ENCODE measurements at places on chromosomes 4 and X.

- peak; percentile 22 for DNase-seq
Measured at GRCh38 chrX:152904151-152905080, 6.5 kb downstream of the ZNF185 start.

DNA sequence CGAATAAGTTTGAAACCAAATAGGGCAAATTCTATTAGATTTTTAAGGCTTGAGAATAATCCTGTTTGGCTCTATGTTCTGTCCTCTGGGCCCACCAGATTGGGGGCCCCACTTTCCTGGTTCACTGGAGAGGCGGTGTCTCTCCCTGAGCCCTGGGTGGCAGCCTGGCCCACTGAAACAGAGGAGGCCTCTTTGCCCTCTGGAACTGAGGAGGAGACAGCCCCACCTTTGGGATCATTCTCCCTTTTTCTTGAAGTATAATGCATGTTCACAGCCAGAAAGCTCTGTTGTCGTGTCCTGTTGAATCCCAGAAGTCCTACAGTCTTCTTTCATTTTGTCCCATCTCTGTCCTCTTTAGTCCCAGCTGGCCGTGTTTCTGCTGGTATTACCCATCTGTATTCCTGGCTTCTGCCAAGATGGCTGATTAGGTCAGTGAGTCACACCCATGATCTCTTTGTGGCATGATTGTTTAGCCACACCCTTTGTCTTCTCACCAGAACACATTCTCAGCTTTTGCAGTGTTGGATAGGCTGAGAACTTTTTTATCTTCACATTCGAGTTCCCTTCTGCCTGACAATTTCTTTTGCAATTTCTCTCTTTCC lies 8.1 kb upstream of the TBC1D25 start:
- no peak for DNase-seq

- no peak for DNase-seq
Measured at GRCh38 chr4:15563871-15564270, 91.3 kb downstream of the FBXL5 start.

DNA sequence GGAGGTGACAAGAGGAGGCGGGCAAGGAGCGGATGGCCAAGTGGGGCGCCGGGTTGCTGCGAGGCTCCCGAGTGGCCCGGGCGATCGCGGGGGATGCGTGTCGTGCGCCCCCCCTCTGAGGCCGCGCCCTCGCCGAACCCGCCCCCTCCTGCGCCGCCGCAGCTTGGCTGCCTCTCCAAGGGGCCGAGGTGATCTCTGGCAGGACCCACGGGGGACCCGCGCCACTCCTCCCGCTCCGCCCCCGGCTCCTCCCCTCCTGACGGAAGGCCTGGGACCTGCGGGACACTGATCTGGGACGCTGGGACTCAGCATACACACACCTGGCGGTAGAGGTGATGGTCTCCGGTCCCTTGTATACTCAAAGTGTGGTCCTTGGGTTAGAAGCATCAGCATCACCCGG lies 21.9 kb upstream of the FAM47C start:
- no peak for DNase-seq

DNA sequence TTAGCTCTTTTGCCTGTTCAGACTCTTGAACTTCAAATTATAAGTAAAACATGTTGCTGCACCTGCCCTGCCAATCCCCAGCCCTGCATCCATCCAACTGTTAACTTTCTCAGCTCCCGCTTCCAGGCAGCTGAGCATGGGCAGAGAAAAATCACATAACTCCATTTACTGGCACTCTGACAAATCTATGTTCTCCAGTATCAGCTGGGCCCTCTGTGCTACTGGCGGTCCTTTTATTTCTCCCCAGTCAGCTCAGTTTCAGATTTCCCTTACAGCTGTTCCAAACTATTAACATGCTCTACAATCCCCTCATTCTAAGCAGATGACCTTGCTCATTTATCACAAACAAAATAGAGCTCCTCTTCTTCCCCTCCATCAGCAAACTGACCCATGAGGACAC lies 240.4 kb upstream of the TET2 start:
- no peak for DNase-seq

DNA sequence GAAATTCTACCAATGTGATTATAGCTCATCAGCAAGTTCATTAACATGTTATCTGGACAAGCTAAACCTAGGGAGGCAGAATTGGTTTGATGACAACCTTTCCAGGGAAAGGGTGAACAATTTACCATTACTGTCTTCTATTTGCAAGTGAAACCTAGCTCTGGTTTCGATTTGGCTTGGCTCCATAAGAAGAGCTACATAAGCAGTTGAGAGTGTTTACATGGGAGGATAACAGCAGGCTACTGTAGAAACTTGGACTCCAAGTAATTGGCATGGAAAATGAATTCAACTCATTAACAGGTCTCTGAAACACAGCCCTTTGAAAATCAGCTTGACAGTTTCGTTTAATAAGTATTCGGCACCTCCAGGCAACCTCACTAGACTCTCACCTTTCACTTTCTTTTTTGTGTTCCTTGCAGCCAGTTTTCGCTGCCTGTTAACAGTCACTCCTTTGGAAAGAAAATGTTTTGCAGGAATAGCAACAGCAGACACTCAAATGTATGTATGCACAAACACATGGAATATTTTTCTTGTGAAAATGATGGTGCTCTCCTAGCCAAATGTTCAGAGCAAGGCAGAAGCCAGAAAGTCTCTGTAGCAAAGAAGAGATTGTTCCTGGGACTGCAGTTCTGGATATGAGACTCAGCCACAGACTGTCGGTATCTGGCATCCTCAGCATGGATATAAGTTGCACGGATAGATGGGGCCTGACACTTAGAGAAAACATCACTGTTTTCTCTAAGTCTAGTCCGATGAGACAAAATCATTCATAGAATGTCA lies 27.5 kb downstream of the POU3F4 start:
- DNase-seq = no peak

GRCh38 chr4:169147191-169147590 lies 123.6 kb downstream of the SH3RF1 start:
- peak; percentile 29 for DNase-seq

DNA sequence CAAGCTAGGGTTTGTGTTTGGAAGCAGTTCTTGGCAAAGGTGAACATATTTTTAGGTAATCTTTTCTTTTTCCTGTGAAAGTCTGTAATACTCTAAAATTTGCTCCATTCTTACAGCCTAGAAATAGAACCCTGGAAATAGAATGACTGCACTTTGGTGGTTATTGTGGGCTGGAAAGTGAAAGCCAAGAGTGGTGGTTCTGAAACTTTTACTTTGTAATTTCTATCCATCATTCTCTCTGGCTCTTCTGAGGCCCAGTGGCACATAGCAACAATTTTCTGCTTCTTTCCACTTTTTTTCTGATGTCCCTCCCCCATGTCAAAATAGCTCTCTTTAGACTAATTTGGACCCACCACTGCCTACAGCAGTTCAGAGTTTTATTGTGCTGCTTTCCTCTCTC lies 300.4 kb upstream of the RPS6KA3 start:
- DNase-seq = no peak

GRCh38 chr4:16916719-16917337 lies 18.4 kb upstream of the LDB2 start:
- no peak for DNase-seq

GRCh38 chrX:53718073-53718472 lies 31.6 kb upstream of the HUWE1 start:
- DNase-seq = no peak

DNA sequence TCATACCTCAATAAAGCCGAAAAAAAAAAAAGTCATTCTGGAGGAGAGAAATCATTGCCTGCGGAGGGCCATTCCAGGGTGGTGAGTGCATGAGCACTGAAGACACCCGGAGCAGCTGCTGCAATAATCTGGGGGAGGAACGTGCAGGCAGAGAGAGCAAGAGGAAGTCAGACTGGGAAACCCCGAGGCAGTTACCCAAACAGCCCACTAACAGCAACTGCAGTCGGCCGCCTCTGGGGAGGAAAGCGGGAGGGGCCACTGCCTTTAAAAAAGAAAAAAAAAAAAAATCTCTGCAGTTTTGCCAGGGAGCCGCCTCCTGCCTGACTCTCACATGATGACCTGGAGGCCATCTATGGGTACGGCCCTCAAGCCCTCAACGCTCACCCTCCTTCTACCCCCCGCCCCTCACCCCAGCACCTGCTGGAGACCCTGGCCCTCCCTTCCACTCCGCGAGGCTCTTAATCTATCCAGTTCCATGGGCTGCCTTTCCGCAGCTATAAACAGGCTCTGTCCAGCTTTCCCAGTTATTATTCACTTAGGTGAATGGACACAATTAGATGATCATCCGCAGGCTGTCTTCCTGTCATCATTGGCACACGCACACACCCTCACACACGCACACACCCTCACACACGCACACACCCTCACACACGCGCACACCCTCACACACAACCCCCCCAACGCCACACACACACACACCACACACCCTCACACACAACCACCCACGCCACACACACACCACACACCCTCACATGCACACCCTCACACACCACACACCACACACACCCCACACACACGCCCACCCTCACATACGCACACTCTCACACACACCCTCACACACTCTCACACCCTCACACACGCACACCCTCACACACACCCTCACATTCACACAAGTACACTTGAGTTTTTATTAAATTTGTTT lies 3.4 kb upstream of the AVPR2 start:
- peak; percentile 75 for DNase-seq

DNA sequence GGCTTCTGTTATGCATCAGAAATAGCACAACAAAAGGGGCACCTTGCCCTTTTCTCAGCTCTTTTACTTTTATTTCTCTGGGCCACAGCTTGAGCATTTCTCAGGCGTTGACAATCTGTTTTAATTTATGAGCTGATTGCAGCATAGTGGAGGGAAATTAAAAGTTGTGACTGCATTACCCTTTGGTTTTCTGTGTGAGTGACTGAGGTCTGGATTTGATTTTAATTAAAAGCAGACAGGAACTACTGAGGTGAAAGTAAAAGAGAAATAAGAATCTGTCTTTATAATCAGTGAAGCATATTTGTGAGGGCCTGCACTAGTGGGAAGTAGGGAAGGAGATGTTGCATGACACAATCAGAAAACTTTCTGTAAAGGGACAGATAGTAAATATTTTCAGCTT lies 43.4 kb upstream of the GEMIN8 start:
- DNase-seq = no peak

DNA sequence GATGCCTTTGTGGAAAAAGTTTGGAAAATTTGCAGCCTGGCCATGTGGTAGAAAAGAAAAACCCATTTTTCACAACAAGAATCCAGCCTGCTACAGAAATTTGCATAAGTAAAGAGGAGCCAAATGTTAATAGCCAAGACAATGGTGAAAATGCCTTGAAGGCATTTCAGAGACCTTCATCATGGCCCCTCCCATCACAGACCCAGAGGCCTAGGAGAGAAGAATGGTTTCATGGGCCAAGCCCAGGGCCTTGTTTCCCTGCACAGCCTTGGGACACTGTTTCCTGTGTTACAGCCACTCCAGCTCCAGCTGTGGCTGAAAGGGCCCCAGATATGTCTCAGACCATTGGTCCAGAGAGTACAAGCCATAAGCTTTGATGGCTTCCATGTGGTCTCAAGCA lies 101.4 kb upstream of the LINC00632 start:
- no peak for DNase-seq

- DNase-seq = no peak
Measured at GRCh38 chr4:13496605-13497004, 12.5 kb upstream of the RAB28 start.
